ENCODE measurements at places on chromosomes 7 and 10. TPM values are rescaled to one million over a fixed set of nuclear protein-coding genes. Genes with fewer than 3 reads are reported as not detected.

The HABP2 gene
- not detected for total RNA-seq

The TBC1D12 gene
- 0.33 TPM for total RNA-seq

The DYNC1I1 gene
- total RNA-seq: not detected

The SPDYE2 gene
- not detected for total RNA-seq

The STN1 gene
- 25.4 TPM for total RNA-seq

The ABCA13 gene
- 0.04 TPM for total RNA-seq

The RNF148 gene
- not detected for total RNA-seq

The GHRHR gene
- total RNA-seq: not detected

The PRXL2A gene
- 24.5 TPM for total RNA-seq

The NUTM2E gene
- total RNA-seq: not detected

The PRF1 gene
- total RNA-seq: 46.9 TPM

The COL17A1 gene
- total RNA-seq: not detected

The PAPOLB gene
- not detected for total RNA-seq

The CACNB2 gene
- not detected for total RNA-seq

The OPALIN gene
- not detected for total RNA-seq

The PIK3CG gene
- 28.8 TPM for total RNA-seq

The GSAP gene
- 1.7 TPM for total RNA-seq

The ADRA2A gene
- not detected for total RNA-seq

The SYT15 gene
- 0.58 TPM for total RNA-seq

The CLDN15 gene
- 12.8 TPM for total RNA-seq
